ENCODE measurements at places on chromosomes 3 and 15.

GRCh38 chr3:41236228-41236627 is 36.9 kb downstream of the CTNNB1 start:
- DNase-seq, result no peak

GRCh38 chr3:172749230-172749965 is 1.1 kb upstream of the ECT2 start:
- DNase-seq, result no peak

GRCh38 chr3:8938021-8938420 is 25.3 kb downstream of the RAD18 start:
- DNase-seq, result no peak

- DNase-seq, result peak; percentile 77
Observed at GRCh38 chr15:41585127-41586047, 26.4 kb downstream of the TYRO3 start.

GRCh38 chr3:70064194-70064779 is 64.8 kb downstream of the SAMMSON start:
- DNase-seq, result no peak

GRCh38 chr3:38608086-38608775 is 41.3 kb downstream of the SCN5A start:
- peak; percentile 30 for DNase-seq

GRCh38 chr3:176351408-176351807 is 845.9 kb downstream of the TBL1XR1 start:
- DNase-seq, result no peak

DNA sequence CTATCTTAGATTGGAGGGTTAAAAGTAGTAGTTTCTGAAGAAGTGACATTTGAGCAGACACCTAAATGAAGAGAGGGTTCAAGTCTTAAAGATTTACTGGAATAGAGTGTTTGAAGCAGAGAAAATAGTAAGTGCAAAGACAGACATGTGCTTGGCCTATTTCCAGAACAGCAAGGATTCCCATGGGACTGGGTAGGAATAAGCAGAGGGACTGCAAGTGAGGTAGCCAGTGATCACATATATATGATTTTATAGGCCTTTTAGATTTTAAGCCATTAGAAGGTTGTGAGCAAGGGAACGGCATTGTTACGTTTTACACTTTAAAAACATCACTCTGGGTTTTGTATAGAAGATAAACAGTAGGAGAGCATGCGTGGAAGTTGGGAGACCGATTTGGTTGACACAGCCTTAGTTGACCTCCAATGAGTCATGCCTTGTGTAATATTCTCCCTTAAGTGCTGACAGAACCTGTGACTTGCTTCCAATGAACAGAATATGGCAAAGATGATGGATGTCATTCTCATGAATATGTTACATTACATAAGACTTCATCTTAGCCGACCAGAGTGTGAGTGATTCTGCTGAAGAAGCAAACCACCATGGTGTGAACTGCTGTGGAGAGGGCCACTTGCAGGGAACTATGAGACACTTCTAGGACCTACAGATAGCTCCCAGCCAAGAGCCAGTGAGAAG is 37.1 kb upstream of the SLC4A7 start:
- DNase-seq, result no peak

- no peak for DNase-seq
Observed at GRCh38 chr15:52730173-52730572, 51.0 kb upstream of the ATOSA start.

DNA sequence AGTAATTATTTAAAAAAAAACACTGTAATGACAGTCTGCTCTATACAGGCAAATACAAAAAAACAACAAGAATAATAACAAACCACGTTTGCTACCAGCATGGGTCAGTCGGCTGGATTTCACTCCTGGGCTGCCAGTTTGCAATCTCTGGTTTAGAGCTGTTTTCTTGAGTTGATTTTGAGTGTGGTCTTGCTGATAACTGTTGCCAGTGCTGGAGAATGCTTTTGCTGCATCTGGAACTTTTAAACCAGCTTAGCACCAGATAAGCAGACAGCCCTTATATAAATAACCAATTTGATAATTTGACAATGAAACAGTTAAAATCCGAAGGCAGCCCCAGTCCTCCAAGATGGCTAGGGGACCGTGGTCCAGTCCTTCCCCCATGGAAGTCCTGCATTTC is 14.0 kb upstream of the CTDSPL start:
- DNase-seq, result no peak

GRCh38 chr15:55834331-55834730 is 91.4 kb upstream of the PRTG start:
- no peak for DNase-seq

DNA sequence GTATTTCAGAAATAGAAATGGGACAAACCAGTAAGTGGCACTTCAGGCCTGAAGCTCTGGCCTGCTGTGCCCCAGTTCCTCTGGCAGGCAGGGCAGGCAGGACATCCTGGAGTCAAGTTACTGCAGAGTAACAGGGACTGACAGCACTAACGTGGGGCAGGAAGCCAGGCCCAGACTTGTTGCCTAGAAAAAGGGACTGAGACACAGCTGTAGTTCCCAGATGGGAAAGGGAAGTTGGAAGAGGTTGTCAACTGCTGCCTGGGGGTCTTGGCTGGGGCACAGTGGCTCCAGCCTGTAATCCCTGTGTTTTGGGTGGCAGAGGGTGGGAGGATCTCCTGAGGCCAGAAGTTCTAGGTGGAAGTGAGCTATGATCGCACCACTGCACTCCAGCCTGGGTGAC is 171.9 kb downstream of the FMN1 start:
- DNase-seq, result no peak

- DNase-seq, result no peak
Observed at GRCh38 chr15:79296583-79296982, 14.1 kb downstream of the ANKRD34C start.

DNA sequence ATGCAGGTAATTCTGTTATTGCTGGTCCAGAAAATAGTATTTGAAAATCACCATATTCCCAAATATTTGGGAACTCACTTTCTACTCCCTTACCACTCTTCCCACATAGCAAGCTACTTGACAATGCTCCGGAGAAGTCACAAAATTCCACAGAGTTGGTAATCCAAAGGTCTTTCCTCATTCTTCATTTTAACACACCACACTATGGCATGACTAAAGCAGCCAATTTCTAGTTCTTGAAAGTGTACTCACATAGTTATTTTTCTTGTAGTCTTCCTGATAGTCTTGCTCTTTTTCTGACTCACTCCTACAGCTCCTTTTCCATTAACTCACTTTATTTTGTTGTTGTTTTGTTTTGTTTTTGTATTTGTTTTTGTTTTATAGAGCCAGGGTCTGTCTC is 67.2 kb downstream of the MYO9A start:
- no peak for DNase-seq

DNA sequence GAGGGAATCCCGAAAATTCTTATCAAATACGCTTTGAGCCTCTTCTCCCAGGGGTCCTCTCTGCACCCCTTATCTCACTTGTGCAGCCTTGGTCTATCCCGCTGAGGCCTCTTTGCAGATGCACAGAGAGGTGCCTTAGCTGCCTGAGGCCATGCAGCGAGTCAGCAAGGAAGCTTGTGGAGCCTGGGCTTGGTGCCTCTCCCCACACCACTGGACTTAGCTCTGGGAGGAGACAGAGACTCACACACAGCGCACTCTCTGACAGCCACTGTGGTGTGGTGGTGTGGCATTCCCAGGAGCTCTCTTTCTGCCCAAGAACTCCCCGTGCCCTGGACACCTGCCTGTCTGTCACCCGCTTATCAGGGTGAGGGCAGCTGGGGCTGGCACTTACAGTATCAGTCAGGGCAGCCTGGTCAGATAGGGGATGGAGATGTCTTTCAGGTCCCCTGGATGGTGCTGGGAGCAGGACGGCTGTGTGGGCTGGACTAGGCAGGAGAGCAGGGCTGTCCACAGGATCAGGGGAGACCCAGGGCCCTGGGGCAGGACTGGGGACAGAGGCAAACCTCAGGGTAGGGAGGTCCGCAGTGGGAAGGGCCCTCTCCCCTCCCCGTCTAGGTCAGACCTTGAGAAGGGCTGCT is 10.2 kb upstream of the LINGO1 start:
- DNase-seq, result no peak

DNA sequence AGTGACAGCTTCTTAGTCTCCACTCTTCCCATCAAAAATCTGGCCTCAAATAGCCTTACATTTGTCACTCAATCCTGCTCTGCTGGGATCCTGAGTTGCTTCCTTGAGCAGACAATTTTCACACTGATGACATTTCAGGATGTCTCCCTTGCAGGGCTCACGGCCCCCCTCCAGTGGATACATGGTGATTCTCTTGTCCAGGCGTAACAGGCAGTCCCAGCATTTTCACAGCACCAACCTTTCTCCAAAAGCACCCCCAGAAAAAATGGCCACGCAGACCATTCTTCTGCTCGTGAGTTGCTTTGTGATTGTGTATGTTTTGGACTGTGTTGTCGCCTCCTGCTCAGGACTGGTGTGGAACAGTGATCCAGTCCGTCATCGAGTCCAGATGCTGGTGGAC is 47.4 kb upstream of the WNT7A start:
- no peak for DNase-seq

- no peak for DNase-seq
Observed at GRCh38 chr3:56926243-56926946, 124.6 kb upstream of the ARHGEF3 start.

GRCh38 chr15:71323584-71323983 is 208.3 kb downstream of the THSD4 start:
- DNase-seq, result no peak

- DNase-seq, result no peak
Observed at GRCh38 chr3:44914936-44915335, 40.5 kb downstream of the TGM4 start.

DNA sequence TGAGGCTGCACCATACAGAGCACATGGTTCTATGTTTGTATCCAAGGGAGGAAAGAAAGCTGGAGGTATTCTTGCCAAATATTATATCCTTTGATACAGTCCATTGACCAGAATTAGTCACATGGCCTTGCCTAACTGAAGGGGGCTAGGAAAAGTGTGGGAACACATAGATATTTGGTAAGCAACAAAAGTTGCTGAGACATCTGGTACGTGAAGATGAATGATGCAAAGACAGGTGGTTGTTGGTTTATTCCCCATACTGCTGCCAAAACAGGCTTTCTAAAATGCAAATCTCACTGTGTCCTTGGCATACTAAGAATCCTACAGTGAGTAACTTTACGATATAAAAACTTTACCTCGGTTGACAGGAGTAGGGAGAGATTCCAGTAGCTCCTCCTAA is 162.2 kb downstream of the VGLL3 start:
- DNase-seq, result no peak

DNA sequence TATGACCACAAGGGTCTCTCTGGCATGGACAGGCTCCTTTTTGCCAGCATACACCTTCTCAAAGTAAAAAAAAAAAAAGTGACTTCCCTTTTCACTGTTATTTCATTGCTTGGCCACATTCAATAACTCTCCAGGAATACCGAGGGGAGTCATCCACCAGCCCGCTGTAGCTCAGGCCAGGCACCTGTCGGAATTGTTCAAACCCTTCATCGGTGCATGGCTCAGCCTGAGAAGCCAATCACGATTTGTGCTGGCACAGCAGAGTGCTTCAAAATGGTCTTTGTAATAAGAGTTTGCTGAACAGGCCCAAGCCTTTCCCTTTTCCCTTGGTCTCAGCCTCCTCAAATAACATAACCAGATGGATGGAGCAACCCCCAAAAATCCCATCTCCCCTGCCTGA is 145.4 kb downstream of the PDZRN3 start:
- no peak for DNase-seq

DNA sequence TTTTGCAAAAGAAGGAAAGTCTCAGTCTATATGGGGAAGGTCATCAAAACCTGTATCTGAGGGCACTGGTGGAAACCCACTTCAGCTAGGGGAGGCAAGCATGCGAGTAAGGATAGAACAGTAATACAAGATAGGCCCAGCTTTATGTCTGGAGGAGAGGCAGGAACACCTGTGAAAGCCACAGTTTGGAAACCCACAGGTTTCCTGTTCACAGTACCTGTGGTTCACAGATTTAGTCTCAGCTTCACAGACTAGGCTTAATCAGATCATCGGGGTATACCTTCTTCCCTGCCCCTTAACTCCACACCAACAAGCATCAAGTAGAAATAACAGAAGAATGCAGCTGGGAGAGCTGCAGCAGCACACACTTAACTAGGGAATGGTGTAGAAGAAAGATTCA is 36.2 kb downstream of the C2CD4B start:
- DNase-seq, result no peak

GRCh38 chr15:47812470-47812999 is 95.2 kb downstream of the SEMA6D start:
- DNase-seq, result no peak

GRCh38 chr3:135992072-135992471 is 26.5 kb downstream of the PPP2R3A start:
- no peak for DNase-seq

- no peak for DNase-seq
Observed at GRCh38 chr3:52084216-52084945, 28.0 kb upstream of the DUSP7 start.

GRCh38 chr3:118544458-118544857 is 490.2 kb downstream of the IGSF11 start:
- no peak for DNase-seq

GRCh38 chr3:23075496-23075895 is 127.6 kb upstream of the UBE2E2 start:
- DNase-seq, result no peak

DNA sequence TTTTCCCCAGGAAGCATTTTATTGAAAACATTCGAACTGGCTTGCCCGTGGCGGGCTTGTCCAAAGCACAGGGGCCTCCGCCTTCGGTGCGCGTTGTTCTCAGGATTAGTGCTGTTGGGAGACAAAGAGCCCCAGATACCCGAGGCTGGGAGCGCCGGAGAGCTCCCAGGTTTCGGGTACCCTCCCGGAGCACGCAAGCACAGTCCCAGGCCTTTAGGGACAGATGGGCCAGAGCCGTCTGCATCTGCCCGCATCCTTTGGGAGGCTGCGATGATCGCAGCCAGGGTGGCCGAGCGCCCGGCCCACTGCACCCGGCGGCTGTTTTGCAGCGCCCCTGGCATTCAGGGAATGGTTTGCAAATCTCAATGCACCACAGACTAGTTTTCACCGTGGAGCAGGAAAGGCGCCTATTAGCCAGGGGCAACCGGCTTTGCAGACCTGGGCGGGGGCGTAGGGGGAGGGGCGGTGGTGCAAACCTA is 5.0 kb upstream of the FEZF2 start:
- DNase-seq, result no peak

DNA sequence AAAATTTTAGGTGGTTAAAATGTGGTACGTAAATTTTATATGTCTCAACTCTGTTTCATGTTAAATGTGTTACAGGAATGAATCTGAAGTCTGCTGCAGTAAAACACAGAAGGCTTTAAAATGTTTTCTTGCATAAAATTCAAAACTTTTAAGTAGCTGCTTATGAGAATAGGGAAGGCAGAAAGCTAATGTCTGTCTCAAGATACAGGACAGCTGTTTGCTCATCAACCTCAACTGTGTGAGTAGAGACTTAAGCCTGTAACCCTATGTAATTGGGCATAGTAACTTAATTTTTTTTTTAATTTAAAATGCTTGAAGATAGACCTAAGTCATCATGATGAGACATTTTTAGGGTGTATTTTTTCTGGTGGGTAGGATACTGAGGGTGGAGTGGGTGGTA is 38.9 kb downstream of the ZFAND6 start:
- DNase-seq, result no peak

- DNase-seq, result no peak
Observed at GRCh38 chr3:33791477-33792166, 6.8 kb upstream of the PDCD6IP start.
